Psoas muscle (tissue), 8 donors: ENCODE measurements at places on chromosomes 5 and 9. TPM values are rescaled to one million over a fixed set of nuclear protein-coding genes. Genes with fewer than 3 reads are reported as not detected.

The AOPEP gene
- 78.6 TPM for total RNA-seq

GRCh38 chr5:57445006-57445704 lies 37.5 kb downstream of the ACTBL2 start:
- DNase-seq = no peak

- DNase-seq = no peak
These were observed 38.4 kb upstream of the BARHL1 start for GRCh38 chr9:132543960-132544359.

DNA sequence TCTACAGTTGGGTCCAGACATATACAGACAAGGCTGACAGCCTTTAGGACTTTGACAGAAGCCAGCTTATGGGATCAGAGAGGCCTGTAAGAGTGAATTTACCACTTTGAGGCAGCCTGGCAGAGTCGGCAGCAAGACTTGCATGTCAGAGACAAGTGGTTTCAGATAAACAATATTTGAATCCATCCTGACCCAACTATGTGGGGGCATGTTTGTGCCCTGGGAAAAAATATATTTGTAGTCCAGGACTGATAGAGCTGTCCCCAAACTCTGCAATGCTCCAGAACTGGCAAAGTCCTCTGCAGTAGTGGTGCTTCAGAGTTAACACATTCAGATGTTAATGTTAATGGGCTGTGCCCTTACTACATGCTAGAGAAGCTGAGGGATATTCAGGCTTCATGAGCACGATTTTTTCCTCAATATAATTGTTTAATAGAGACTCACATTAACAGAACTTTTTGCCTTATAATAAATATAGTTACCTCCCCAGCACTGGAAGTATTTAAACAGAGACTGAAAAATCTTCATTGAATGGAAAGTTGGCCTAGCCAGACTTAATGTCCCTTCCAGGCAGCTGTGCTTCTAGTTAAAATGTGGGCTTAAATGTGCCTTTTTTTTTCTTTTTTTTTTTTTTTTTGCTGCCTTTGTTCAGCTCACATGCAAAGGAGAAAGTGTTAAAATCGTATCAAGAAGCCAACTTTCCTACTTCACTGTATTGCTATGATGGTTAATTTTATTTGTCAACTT lies 42.9 kb downstream of the FEM1C start:
- no peak for DNase-seq

DNA sequence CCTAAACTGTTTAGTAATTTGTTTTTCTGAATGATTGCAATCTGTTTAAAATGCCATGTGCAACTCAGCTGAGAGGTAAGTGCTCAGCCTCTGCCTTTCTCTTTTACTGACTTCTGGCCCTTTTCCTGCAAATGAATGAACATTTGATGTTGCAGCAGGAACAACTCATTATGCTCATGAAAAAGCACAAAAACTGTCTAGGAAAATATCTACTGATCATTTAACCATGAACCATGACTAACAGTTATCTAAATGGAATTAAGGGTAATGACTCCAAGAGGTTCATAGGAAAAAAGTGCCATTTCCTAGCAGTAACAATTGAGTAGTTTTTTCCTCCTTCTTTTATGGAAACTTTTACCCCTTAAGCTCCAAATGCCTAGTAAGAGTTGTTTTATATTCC lies 70.6 kb upstream of the ANKH start:
- no peak for DNase-seq

DNA sequence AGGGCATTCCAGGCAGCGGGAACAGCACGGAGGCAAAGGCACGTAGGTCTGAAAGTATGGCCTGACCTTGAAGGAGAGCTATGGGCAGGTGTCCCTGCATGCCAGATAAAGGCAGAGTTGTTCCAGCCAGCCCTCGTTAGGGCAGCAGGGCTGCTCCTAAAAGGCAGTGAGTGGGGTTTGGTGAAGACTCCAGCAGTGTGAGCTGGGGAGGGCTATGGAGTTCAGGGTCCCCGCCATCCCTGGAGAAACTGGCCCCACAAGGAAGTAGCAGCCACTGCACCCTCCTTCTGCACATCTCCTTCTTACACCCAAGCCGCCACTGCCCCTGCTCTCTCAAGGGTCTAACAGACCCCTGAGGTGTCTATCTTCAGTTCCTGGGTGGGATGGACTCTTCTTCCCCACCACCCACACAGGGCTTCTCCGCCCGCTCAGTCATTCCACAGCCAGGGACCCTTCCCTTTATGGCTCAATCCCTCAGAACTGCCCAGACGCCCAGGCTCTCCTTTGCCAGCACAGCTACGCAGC lies 1.4 kb downstream of the AKNA start:
- DNase-seq = no peak

The GGTA1 gene
- 3.2 TPM for total RNA-seq

- no peak for DNase-seq
These were observed 415.1 kb downstream of the MLLT3 start for GRCh38 chr9:20207176-20207575.

GRCh38 chr5:134523543-134524271 lies 1.8 kb upstream of the JADE2 start:
- no peak for DNase-seq

DNA sequence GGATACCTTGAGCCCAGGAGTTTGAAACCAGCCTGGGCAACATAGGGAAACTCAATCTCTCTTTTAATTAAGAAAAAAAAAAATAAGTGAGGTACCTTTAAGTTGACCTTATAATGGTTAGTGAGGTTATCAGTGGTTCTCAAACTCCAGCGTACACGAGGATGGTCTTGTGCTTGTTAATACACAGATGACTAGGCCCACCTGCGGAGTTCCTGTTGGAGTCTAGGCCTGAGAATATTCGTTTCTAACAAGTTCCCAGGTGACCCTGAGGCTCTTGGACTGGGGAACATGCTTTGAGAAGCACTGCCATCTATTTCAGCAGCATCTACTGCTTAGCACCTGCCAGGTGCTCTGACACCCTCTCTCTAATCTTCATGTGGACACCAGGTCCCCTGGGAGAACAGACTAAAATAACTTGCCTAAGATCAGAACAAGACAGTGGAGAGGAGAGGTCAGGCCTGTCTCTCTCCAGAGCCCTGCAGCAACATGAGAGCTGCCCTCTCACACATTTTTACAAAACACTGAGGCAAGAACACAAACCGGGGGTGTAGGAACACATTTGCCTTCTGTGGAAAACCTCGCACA lies 24.6 kb downstream of the TLE1 start:
- DNase-seq = no peak

DNA sequence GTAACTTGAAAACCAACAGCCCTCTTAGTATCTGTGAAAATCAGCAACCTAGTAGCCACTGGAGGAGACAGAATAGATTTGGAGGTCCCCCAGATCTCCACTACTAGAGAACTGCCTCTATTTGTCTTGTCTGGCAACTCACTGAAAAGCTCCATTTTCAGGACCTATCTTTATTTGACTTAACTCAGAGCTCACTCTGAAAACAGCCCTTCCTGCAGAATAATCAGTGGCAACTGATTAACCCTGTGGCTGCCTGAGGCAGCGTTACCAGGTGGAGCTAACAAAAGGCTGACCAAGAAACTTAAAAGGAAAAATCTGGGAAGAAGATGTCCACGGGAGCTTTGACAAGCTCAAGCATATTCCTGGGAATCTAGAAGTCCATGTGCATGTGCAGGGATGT lies 10.5 kb upstream of the IL13 start:
- DNase-seq = no peak

GRCh38 chr5:89545076-89545475 lies 662.1 kb upstream of the MEF2C start:
- DNase-seq = no peak

GRCh38 chr5:95850391-95850894 lies 27.9 kb upstream of the GLRX start:
- DNase-seq = no peak

DNA sequence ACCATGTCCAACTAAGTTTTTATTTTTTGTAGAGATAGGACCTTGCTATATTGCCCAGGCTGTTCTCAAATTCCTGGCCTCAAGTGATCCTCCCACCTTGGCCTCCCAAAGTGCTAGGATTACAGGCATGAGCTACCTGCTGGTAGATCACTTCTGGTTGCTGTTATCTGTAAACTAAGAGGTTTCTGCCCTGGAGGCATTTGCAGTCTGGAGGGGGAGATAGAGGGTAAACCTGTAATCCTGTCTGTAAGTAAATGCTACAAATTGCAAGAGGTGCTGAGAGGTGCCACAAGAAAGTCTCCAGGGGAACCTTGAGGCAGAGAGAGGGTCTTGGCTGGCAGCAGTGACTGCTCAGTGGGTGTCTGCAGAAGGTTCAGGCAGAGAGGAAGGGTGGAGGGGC lies 29.0 kb upstream of the GGTA1 start:
- no peak for DNase-seq

DNA sequence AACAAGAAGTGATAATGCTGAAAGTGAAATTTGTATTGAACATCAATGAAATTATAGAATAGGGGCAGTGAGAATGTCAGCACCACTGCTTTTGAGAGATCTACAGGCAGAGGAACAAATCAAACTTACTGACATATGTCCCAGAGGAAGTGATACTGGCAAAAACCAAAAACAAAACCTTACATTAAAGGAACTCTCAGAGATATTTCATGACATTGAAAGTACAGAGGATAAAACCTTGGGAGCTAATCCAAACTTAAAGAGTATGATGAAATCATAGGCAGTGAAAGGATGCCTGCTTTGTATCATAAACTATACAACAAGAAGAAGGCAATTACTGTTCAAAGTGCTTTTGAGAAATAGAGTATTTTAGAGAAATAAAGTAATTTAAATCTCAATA lies 90.4 kb upstream of the SV2C start:
- DNase-seq = no peak

GRCh38 chr9:129394061-129394885 lies 216.2 kb upstream of the IER5L start:
- DNase-seq = peak; percentile 35

- no peak for DNase-seq
These were observed 29.0 kb upstream of the CDKN2B start for GRCh38 chr9:22037954-22038690.

- DNase-seq = no peak
These were observed 1138.2 kb downstream of the TAF11L14 start for GRCh38 chr5:18772475-18772874.

DNA sequence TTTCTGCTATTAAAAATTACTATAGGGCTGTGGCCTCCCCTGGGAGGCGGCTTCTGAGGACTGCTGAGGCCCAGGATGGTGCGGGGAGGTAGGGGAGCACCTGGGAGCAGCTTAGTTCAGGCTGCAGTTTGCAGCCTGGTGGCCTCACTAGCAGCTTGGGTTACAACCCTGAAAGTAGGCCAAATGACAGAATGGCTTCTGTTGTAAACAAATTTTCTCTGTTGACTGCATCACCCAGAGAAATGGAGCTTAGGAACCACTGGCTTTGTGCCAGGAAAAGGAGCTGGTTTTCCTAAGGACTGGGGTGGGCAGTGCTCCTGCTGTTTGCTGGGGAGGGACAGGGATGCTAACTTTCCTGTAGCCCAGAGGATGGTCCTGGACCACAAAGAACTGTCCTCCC lies 130.3 kb downstream of the ENTREP1 start:
- no peak for DNase-seq

GRCh38 chr5:144092508-144092907 lies 78.0 kb downstream of the YIPF5 start:
- DNase-seq = no peak

DNA sequence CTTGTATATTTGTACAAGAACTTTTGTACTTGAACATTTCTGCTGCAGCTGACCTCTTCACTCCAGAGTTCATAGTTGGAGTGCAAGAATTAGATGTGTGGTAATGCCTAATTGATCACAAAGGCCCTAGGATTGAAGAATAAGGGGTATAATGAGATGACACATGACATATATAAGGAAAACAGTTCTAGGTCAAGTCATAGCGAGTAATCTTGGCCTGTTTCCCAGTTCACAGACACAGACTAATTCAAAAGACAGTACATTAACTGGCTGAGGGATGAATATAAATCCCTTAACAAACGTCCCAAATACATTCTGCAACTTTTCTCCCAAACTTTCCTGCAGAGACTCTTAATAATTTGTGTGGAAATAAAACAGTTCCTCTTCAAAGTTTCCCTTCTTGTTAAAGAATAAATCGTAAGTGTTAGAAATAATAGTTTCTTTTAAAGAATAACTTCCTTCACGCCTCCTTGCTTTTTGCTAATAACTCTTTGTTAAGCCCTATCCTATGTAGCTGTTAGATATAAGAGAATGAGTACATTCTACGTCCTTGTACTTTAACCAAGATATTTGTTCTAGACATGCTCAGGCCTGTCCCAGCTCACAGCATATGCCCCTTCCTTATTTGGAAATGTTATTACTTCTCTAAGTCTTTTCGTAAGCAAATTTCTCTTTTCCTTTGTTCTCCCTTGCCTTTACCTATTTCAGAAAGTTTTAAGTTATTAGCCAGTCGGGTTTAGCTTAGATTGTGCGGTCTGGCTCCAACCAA lies 556.4 kb upstream of the CTNND2 start:
- DNase-seq = no peak

GRCh38 chr5:141121563-141121962 lies at the start of gene PCDHB4:
TSS of gene PCDHB4 (plus strand) at chr5:141121818. CDS start at chr5:141121999, 181 bp downstream.
- peak; percentile 32 for DNase-seq

The NDUFS4 gene
- 103 TPM for total RNA-seq

DNA sequence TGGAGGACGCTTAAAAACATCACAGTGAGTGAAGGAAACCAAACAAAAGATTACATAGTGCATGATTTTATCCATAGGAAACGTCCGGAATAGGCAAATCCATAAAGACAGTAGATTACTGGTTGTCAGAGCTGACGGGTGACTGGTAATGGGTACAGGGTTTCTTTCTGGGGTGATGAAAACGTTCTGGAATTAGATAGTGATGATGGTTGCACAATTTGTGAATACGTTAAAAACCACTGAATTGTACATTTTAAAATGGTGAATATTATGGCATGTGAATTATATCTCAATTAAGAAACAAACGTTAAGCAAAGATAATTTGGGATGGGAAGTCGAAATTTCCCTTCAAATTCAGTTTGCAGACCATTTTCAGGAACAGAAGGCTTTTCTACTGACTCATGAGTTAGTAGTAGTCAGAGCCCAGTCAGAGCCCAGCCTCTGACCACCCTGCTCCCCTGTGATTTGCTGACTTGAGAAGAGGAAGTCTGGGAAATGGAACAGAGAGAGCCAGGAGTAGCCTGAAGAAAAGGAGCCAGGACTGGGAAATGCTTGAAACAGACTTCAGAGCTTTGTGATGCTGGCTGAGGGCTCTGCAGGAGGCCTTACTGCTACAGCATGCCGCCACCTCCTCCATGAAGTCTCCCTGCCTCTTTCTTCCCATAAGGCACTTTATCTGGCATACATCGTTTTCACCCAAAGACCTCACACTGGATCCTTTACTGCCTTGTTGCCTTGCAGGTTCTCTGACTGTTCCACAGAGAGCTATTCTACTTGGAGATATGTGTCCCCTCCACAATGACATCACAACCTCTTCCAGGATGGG lies 46.4 kb upstream of the CTNNA1 start:
- peak; percentile 59 for DNase-seq

The SPINK13 gene
- not detected for total RNA-seq

GRCh38 chr9:98158071-98158831 lies 34.2 kb downstream of the CORO2A start:
- DNase-seq = no peak
